ENCODE measurements at places on chromosomes 5 and 9. TPM values are rescaled to one million over a fixed set of nuclear protein-coding genes. Genes with fewer than 3 reads are reported as not detected.

GRCh38 chr9:7216004-7216841 is 458.4 kb downstream of the KDM4C start:
- DNase-seq = no peak

DNA sequence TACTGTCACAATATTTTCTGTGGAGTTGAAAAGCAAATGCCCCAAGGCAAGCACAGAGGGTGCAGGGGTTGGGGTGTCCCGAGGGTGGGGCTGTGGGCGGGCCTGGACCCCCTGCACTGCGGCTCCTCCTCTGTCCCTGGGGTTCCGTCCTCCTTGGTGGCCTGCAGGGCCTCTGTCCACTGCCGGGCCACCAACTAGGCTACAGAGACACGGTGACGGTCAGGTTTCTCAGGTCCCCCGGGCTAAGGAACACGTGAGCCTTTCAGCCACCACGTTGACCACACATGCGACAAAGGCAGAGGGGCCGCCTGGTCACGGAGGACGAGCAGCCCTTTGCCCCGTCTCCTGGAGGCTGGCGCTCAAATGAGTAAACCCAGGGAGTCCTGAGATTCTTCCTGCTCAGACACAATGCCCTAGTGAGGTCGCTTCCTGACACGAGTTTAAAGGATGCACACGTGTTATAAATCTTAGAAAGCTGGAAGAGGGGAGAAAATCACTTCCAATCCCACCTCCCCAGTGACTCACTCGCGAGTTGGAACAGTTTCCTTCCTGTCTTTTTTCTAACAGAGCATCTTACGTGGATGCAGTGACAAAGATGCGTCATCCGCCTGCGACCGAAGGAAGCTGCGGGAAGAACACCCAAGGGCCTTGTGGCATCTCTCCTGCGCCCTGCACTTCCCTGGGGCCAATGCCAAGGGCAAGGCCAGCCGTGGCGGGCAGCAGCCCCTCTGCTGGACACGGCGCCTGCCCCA is 24.8 kb upstream of the OBP2B start:
- no peak for DNase-seq

DNA sequence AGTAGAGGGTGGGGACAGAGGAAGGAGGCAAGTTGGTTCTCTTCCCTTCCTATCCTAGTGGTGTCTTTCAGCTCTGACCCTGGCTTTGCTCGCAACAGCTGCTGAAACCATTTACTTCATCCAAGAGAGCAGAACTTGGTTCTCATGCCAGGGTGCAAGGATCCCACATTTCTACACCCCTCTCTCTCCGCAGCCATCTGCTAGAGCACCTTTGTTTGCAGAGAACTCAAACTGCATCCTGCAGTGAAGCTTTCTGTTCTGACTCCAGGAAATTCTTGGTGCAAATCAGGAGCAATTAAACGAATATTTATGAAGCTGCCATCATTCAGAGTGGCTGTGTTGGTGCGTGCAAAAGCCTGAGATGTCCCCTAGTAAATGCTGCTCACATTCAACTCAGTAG is 31.9 kb downstream of the NEUROG1 start:
- DNase-seq = no peak

SHISAL2B gene
- not detected for total RNA-seq

DNA sequence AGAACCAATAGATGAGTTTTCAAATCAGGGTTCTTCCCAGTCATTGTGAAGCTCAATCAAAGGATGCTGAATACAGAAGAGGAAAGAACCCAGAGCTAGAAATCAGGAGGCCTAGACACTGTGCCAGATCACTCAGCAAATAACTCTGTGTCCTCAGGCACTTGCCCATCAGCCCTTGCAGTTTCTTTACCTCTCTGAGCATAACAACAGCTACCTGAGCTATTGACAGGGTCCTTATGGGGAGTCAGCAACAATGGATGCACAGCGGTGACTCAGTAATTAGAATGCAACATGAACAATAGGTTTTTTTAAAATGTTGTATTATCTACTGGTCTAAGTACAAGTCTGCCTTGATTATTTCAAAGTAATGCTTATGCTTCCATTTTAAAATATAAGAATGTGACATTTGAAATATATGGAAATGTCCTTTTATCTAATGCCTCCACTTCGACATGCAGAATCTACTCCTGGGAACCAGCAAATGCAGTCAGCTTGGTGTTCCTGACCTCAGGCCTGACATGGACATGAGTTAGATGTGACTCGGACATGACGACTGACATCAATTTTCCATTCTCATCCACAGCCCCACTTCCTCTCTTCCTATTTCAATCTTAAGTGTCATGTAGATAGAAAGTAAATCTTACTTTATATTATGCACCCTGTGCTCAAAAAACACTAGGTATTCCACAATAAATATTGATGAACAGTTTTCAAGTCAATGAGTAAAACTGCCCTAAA is 155.0 kb downstream of the TLE1 start:
- no peak for DNase-seq

- DNase-seq = no peak
These were observed 59.9 kb downstream of the CAVIN4 start for GRCh38 chr9:100637787-100638186.

GRCh38 chr5:68424799-68425537 is 209.4 kb downstream of the PIK3R1 start:
- DNase-seq = no peak

GRCh38 chr5:141779503-141779973 is 97.5 kb upstream of the ARAP3 start:
- DNase-seq = no peak

STKLD1 gene
- total RNA-seq = not detected

GRCh38 chr5:33166522-33166921 is 274.2 kb upstream of the TARS1 start:
- no peak for DNase-seq

DNA sequence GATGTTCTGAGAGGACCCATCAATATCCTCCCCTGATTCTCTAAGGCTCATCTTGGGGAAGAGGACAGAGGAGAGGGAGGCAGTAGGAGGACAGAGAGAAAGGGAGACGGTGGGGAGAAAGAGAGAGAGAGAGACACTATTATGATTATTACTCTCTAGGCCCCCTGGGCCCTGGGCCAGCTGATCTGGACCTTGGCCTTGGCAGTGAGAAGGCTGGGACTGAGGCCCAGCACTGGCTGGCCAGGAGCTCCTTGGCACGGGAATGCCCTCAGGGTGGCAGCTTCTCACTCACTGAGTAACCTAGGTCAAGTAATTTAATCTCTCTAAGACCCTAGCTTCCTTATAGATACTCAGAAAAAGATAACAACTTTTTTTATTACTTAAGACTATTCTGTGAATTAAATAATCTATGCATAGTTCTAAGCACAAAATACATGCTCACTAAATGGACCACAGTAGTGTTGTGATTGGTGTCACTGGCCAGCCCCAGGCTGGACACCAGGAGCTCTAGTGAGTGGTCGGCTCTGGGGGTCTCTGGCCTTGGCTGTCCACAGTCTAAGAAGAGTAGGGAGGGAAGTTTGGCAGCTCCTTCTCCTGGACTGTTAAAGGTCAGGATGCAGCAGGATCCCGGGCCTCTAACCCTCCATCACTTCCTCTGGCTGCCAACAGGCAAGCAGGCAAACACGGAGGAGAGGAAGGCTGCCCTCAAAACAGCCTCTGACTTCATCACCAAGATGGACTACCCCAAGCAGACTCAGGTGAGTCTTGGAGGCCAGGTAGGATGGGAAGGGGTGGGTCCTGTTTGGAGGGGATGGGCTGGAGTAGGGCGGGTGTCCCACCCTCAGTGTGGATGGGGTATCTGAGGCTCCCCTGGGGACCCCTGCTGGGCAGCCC is 50.0 kb downstream of the GSN start:
- no peak for DNase-seq

GRCh38 chr5:125043781-125044391 is 297.4 kb upstream of the ZNF608 start:
- no peak for DNase-seq

GRCh38 chr5:92916036-92916435 is 665.0 kb downstream of the NR2F1-AS1 start:
- DNase-seq = no peak

DNA sequence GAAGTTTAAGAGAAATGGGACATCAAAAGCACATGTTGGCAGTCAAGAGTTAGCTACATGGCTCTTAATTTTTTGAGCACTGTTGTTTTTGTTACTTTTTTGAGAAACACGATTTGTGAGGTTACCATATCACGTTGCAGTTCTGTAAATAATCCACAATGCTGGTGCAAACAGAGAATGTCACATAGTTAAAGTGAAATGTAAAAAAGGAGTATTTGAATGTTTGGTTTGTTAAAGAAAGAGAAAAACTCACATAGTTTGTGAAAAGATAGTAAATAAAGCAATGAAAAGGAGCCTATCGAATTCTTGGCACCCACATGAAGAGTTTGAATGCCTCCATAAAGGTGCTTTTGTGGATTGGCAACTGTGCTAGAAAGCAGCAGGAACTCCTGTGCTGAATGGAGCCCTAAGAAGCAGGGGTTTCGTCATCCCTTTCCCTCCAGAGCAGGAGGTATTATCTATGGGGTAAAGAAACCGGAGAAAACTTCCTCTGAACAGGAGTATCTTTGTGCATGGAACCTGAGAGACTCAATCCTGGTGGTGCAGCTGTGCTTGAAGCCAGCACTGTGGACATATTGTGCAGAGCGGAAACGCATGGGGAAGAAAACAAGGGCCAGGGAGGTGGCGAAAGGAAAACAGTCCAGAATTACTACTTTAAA is 148.5 kb upstream of the OTULINL start:
- DNase-seq = no peak

ABO gene
- 10.6 TPM for total RNA-seq

DNA sequence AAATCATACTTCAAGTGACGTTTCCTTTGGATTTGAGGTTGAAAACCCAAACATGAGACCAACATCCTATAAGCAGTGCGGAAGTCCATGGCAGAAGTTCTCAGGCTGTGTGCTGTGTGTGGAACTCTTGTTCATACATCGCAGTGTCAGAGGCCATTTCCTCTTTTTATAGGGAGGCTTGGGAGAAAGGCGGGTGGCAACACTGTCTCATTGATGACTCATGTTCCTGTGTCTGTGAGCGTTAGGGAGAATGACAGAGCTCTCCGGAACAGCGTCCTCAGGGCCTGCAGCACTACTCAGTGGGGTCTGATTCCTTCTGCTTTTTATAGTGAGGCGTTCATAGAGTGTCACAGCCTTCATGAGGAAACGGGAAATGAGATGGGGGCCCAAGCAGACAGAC is 98.8 kb upstream of the BASP1 start:
- DNase-seq = peak; percentile 12

GRCh38 chr9:129419382-129419899 is 201.5 kb downstream of the C9orf50 start:
- DNase-seq = no peak

All from esophagus squamous epithelium (tissue), 5 donors.